ENCODE measurements at places on chromosomes 7 and 10.

DNA sequence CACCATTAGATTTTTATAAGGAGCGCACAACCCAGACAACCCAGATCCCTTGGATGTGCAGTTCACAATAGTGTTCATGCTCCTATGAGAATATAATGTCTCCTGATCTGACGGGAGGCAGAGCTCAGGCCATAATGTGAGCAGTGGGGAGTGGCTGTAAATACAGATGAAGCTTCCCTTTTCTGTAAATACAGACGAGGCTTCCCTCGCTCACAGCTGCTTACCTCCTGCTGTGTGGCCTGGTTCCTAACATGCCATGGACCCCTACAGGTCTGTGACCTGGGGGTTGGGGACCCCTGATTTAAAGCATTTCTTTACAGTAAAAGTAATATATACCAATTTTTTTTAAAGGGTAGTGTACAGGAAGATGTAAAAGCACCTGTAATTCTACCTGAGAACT, 33.2 kb downstream of the HELLS start:
- DNase-seq = no peak

DNA sequence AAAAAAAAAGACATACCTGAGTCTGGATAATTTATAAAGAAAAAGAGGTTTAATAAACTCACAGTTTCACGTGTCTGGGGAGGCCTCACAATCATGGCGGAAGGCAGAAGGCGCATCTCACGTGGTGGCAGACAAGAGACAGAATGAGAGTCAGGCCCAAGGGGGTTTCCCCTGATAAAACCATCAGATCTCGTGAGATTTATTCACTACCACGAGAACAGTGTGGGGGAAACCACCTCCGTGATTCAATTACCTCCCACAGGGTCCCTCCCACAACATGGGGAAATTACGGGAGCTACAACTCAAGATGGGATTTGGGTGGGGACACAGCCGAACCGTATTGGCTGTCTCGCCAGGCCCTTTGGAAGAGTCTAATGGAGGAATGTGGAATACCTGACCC, 9.0 kb upstream of the MAFK start:
- DNase-seq = no peak

DNA sequence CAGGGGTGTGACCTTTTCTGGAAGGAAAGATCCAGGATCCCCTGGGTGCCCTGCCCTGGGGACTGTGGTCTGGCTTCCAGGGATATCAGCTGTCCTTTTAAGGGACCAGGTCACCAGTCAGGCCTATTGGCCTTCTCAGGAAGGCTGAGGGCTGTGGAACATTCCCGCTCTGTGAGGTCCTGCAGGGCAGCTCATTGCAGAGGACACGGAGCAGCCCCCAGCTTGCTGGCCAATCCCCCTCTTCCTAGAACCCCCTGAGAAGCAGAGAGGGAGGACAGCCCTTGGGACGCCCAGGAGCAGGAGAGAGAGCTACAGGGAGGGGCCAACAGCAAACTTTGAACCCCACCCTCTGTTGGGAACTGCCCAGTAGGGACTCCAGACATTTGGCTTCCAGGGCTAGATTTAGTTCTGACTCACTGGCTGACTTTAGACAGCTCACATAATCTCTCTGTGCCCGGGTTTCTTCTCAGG, 67.9 kb upstream of the COL13A1 start:
- DNase-seq = peak; percentile 84

DNA sequence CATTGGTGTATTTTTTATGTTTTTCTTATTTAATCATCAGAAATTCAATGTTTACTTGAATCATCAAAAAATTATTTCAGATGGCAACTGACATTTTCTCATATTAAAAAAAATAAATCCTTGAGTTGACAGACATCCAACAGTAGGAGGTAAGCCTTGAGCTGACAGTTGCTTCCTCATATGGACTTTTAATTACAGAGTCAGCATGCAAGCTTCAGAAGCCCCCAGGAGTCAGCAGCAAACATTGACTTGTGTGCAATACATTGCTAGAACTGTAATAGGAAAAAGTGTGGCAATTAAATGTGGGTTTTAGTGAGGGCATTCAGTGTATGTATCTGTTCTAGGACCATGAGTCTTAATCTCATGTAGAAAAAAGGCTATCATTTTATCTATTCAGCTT, 62.4 kb upstream of the TAS2R16 start:
- no peak for DNase-seq

DNA sequence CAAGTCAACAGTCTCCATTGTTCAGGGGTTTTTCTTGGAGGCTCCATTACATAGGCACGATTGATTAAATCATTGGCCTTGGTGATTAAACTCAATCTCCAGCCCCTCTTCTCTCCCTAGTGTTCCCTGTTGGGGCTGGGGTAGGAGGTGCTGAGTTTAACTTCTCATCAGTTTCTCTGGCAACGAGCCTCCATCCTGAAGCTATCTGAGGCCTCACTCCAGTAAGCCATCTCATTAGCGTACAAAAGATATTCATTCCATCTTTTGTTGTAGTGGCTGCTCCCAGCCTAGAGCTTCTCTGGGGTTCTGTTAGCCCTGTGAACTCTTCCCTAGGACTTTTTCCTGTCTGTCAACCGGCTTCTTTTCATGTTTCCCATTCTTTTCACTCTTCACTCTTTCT, 11.6 kb downstream of the TYW1 start:
- no peak for DNase-seq

DNA sequence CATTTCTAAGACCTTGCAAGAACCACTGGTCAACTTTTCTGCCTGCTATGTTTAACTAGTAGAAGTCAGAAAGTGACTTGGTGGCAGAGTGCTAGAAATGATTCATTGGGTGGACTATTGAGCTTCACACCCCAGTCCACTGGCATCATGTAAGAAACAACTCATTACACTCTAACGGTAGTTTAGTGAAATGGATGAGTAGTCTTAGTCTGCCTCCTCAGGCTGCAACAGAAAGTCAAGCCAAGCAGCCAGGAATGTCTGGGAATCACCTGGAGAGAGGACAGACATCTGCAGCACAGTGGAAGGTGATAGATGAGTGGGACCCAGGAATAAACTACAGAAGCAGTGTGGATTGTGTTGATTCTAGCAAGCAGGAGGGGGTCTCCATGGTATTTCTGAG, 125.4 kb downstream of the AUTS2 start:
- no peak for DNase-seq

GRCh38 chr10:27285093-27285492, 44.5 kb upstream of the ACBD5 start:
- DNase-seq = peak; percentile 10

GRCh38 chr7:143299840-143300239, 11.7 kb downstream of the CASP2 start:
- DNase-seq = peak; percentile 31

DNA sequence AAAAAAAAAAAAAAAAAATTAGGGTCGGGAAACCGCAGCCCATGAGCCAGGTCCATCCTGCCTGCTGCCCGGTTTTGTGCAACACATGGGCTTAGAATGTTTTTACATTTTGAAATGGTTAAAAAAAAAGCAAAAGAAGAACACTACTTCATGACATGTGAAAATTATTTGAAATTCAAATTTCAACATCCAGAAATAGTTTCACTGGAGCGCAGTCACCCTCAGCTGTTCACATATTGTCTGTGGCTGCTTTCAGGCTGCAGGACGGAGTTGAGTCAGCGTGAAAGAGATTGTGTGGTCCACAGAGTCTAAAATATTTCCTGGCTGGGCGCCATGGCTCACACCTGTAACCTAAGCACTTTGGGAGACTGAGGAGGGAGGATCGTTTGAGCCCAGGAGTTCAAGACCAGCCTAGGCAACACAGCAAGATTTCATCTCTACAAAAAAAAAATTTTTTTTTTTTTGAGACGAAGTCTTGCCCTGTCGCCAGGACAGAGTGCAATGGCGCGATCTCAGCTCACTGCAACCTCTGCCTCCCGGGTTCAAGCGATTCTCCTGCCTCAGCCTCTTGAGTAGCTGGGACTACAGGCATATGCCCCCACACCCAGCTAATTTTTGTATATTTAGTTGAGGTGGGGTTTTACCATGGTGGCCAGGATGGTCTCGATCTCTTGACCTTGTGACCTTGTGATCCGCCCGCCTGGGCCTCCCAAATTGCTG, 63.9 kb upstream of the ECHDC3 start:
- DNase-seq = peak; percentile 92

- DNase-seq = peak; percentile 62
These were observed 744 bp downstream of the CREM start for GRCh38 chr10:35127289-35127891.

- DNase-seq = no peak
These were observed 15.0 kb downstream of the CDHR3 start for GRCh38 chr7:105978035-105978434.

GRCh38 chr10:100265821-100266485, 1.5 kb downstream of the CWF19L1 start:
- no peak for DNase-seq

- DNase-seq = peak; percentile 46
These were observed 110.0 kb downstream of the TACC2 start for GRCh38 chr10:122098924-122099323.

DNA sequence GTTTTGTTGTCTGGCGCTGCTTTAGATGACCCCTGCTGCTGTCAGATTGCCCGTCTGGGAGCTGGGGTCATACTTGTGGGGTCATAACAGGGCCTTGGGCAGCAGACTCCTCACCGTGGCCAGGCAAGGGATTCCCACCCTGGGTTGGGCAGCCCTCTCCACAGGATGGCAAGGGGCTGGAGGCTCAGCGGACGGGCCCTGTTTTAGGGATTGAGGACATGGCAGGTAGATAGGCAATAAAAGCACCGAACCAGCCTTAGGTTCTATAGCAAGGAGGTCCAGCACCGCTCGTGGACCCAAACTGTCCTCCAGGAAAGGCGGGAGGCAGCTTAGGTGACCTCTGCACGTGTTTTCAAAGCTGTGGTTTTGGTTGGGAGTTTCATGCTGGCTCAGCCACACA, 60.0 kb downstream of the GRK5 start:
- no peak for DNase-seq

All from myocyte (in vitro differentiated cells).